RWPE1 (cell line): ENCODE measurements at places on chromosomes 13 and 19.

DNA sequence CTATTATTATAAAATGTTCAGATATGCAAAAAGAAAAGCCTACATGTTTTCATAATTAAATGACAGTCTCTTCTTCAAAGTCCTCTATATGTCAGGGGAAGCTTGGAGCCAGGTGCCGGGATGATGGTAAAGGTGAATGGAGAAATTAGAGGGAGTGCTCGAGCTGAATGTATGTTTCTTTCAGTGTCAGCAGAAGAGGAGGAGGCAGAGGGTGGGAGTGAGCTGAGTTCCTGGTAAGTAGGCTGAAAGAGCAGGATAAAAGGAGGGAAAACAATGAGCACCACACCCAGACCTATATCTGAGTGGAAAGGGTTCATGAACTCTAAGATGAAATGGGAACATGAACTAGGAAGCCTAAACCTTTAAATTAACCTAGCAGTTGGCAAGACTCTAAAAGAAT is 307.6 kb upstream of the NBEA start:
- no peak for DNase-seq

DNA sequence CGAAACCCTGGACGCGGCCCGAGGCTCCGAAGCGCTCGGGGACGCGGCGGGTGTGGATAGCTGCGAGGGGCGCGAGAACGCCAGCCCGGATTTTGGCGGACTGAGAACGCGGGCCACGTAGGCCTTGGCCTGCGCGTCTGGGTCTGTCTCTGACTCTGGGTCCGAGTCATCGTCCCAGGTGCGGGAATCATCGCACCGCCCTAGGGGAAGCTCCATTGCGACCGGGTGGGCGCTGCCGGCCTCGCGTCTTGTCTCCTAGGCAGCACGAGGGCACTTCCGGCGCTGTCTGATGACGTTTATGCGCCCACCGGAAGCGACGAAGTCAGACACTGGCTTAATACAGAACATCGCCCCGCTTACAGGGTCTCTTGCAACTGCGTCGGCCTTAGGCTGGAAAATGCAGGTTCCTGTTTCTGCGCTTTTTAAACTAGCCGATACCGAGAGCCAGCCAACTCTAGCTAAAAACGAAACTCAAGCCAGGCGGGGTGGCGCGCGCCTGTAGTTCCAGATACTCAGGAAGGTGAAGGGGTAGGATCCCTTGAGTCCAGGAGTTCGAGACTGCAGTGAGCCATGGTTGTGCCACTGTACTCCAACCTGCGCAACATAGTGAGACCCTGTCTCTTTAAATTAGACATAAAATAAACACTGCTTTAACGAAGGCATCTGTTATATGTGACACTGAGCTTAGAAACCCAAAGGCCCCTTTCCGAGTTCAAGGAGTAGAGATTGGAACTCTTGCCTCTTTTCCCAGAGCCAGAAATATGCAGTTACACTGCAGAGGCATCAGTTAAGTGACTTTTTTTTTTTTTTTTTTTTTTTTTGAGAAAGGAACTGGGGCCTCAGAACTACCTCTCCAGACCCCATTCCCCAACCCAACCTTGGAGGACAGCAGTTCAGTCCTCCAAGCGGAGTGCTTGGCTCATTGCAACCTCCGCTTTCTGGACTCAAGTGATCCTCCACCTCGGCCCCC is at the start of gene FBXW9:
FBXW9 (minus strand) TSS at position 266 of the 970 bp plus-strand sequence; CDS start at position 216, 50 bp downstream.
- DNase-seq: peak; percentile 87

- DNase-seq: peak; percentile 59
Observed at GRCh38 chr13:101751488-101751887, 299.0 kb downstream of the ITGBL1 start.

DNA sequence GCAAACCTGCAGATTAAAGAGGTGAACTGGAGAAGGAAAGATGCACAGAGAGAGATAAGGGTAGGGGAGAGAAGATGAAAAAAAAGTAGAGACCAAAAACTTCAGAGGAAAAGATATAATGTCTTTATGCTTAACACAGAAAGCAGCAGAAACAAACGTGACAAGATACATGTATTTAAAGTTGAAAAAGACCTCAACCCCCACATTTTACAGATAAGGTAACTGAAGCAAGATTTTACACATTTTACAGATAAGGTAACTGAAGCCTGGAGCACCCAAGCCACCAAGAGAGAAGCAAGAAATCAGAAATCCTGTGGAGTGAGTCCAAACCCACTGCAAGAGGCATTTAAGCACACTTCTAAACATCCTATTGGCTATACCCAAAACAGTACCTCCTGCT is 185.3 kb downstream of the TBC1D4 start:
- no peak for DNase-seq

DNA sequence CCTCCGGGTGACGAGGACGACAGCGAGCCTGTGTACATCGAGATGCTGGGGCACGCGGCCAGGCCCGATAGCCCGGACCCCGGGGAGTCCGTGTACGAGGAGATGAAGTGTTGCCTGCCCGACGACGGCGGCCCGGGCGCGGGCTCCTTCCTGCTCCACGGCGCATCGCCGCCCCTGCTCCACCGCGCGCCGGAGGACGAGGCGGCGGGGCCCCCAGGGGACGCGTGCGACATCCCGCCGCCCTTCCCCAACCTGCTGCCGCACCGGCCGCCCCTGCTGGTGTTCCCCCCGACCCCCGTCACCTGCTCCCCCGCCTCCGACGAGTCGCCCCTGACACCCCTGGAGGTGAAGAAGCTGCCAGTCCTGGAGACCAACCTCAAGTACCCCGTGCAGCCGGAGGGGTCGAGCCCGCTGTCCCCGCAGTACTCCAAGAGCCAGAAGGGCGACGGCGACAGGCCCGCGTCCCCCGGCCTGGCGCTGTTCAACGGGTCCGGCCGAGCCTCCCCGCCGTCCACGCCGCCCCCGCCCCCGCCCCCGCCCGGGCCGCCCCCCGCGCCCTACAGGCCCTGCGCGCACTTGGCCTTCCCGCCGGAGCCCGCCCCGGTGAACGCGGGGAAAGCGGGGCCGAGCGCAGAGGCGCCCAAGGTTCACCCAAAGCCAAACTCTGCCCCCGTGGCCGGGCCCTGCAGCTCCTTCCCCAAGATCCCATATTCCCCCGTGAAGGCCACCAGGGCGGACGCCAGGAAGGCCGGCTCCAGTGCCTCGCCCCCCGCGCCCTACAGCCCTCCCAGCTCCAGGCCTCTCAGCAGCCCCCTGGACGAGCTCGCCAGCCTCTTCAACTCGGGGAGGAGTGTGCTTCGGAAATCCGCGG is 511.3 kb downstream of the MYO16 start:
- no peak for DNase-seq

GRCh38 chr13:33228648-33229445 is 56.7 kb downstream of the STARD13 start:
- DNase-seq: peak; percentile 48

DNA sequence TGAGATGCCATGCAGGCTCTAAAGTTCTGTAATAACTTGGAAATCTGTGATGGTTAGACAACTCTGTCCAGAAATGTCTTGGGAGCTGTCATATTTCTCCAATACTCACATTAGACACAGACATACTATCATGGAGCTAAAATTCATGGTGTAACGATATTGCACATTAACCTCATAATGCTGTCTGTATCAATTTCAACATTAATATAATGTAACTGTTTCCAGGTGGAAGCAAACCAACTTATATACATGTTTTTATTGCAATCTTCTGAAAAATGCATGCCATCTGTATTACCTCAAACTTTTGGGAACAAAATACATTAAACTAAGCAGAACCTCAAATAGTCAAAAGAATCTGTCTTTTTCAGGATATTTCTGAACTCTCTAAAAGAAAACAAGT is 14.7 kb upstream of the SPART start:
- no peak for DNase-seq

GRCh38 chr13:75316427-75316826 is 165.5 kb downstream of the TBC1D4 start:
- DNase-seq: peak; percentile 2

DNA sequence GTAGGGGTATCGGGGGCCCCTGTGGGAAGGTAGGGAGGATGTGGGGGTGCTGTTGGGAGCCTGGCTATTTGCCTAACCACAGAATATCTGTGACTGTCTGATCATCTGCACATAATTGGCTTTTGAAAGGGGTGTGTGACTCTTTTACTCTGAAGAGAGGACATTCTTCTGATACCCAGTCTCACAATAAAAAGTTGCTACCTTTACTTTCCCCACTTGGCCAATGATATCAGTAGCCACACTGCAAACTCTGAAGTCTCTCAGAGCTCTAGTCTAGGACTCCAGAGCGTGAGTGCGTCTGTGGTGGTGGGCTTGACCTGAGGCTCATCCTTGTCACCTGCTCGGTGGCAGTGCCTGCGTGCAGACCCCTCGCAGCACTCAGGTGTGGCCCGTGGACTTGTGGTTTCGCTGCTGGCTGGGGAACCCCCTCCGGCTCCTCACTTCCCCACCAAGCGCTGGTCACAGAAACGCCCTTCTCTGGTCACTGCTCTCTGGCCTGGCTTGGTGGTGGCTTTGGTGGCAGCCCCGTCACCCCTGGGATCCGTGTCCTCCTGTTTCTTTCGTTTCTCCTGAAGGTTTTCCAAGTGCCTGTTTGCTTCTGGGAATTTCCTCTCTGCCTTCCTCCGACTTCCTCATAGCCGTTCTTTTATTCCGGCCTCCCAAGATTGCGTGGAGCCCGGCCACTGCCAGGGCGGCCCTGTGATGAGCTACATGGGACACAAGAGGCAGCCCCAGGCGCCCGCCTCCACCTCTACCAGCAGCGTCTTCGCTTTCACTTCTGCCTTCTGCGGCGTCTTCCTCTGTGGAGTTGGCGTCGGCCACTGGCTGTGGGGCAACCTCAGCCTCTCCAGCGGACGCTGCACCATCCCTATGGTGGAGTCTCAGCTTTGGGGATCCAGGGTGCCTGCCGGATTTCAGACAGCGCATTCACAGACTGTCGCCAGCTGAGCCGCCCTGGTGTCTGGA is 78.0 kb downstream of the ATP11A start:
- DNase-seq: no peak

- DNase-seq: no peak
Observed at GRCh38 chr19:38401148-38401547, 1.7 kb upstream of the FAM98C start.

GRCh38 chr13:73542446-73542845 is 483.6 kb downstream of the KLF5 start:
- DNase-seq: peak; percentile 50

DNA sequence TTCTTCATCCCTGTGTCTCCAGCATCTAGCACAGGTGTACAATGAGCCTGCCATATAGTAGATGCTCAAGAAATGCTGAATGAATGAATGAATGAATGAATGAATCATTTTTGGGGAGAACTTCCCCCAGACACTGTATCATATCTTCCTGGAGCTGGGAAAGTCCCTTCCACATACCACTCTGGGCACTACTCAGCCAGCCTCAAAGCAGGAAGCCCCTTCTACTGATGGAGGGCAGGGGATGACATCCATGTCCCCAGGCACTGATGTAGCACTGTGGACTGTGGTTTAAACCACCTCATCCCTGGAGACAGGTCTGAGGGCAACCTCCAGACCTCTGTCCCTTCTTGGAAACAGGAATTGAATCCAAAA is 4.8 kb downstream of the GNA15 start:
- no peak for DNase-seq

DNA sequence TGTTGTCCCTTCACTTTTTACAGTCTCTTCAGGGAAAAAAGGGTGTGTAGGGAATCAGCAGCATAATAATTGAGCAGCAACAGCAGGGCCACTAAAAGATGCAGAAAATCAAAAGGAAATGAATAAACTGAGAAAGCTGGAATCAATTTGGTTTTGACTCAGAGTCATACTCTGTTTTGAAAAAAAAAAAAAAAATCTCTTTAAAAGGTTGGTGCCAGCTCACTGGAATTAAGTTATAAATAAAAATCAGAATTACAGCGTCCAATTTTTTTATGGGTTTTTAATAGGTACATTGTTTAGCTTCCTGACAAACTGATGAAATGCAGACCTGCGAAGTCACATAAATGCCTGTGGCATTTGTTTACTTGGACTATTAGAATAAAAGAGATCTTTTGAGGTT is 231.9 kb downstream of the COG6 start:
- no peak for DNase-seq

- no peak for DNase-seq
Observed at GRCh38 chr19:42114412-42114811, 17.8 kb downstream of the POU2F2 start.

DNA sequence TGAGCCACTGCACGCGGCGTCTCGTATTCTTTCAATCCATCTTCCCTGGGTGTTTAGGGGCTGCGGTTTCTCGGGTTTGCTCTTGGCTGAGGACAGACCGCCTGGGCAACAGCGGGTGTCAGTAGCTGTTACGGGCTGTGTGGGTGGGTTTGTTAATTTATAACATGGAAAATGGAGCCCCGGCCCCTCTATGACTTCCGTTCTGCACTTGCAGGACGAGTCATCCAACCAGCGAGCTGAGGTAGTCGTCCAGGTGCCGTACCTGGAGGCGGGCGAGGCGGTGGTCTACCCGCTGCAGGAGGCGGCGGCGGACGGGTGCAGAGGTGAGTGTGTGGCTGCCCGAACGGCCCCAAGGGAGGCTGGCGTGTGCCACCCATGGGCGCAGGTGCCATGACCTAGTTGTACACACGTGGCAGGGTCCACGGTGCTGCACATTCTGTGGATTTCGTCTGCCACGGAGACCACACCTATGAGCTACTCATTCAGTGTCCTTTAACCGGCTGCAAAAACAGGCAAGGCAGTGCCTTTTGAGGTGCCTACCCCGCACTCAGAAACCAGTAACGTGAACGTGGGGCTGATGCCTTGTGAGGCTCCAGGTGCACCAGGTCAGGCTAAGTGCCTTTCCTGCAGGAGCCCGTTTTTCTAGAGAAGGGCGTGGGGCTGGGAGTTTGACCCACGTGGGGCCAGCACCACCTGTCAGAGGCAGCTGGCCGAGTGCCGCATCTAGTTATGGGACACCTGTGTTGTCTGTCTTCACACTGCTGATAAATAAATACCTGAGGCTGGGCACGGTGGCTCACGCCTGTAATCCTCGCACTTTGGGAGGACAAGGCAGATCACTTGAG is 10.9 kb downstream of the POLR2E start:
- DNase-seq: no peak

GRCh38 chr13:37195621-37196020 is 90.2 kb upstream of the CSNK1A1L start:
- no peak for DNase-seq
